ENCODE measurements at places on chromosomes 1 and 21. TPM values are rescaled to one million over a fixed set of nuclear protein-coding genes. Genes with fewer than 3 reads are reported as not detected.

The ITGB2 gene
- 1.7 TPM for total RNA-seq

The SLC27A3 gene
- 14.6 TPM for total RNA-seq

The FCRLB gene
- total RNA-seq = 1.6 TPM

The DYNLT5 gene
- total RNA-seq = 0.65 TPM

The LRRC39 gene
- 0.56 TPM for total RNA-seq

The RNU1-2 gene
- total RNA-seq = under 0.01 TPM

The CTSS gene
- total RNA-seq = 3.2 TPM

The PRPF38B gene
- total RNA-seq = 13.9 TPM

The ACKR1 gene
- not detected for total RNA-seq

The RGS1 gene
- not detected for total RNA-seq

The B3GALT6 gene
- 28.5 TPM for total RNA-seq

The RSPO1 gene
- total RNA-seq = 0.07 TPM

The S100A8 gene
- not detected for total RNA-seq

The RORC gene
- 0.03 TPM for total RNA-seq

The FAM43B gene
- total RNA-seq = 0.13 TPM

The ANGPTL1 gene
- 16.4 TPM for total RNA-seq

The TRIM67 gene
- total RNA-seq = 0.39 TPM

The RNF11 gene
- total RNA-seq = 158 TPM

The FCER1A gene
- total RNA-seq = not detected

The CEP170 gene
- total RNA-seq = 292 TPM

The TNFSF4 gene
- total RNA-seq = 2.3 TPM

The ELF3 gene
- total RNA-seq = 2.2 TPM

The CTTNBP2NL gene
- 17.1 TPM for total RNA-seq

The PRRX1 gene
- total RNA-seq = 269 TPM

The SLAMF8 gene
- not detected for total RNA-seq
